ENCODE measurements at places on chromosomes 12 and 14.

DNA sequence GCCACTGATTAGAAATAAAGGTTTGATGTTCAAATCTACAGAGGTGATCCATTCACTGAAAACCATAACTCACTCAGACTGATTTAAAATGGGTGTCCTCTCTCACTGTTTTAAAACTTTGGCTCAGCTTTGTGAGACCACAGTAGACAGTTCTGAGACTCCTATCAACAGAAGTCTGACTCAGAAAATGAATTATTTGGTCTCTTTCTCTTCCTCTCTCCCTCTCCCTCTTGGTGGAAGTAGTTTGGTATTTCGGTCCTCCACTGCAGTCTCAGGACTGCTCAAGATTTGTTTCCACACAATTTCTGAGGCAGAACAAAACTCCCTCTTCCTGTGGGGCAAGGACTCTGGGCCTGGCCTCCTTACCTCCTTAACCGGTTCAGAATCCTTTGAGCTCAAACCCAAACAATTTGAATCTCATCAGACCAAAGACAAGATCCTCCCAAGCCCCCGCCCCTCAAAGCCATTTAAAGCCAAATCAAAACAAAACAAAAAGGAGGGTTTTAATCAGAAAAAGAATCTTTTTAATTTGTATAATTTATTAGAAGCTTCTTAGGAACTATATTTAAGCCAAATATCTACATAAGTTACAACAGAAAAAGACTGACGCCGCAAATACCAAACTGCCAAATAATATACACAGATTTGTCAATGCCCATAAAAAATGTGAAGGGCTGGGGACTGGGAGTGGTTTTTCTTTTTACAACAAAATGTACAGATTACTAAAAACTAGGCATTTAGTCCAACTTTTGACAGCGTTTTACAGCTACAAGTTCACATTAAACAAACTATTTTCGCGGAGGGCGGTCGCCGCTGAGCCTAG, 3.9 kb downstream of the NKX2-1 start:
- no peak for DNase-seq

DNA sequence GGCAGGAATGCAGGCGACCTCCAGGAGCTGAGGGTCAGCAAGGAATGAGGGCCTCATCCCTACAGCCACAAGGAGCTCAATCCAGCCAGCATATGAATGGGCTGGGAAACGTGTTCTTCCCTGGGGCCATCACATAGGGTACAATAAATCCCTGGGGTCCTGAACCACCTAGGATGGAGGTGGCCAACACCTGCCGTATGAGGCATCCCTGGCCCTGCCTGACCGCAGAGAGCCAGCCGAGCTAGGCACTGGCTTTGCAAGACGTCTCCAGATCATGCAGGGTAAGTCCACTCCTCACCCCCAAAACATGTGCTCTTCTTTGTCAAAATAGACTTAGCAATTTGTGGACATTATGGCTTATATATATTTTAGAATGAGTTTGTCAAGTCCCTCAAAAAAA, 303.7 kb upstream of the DIO3 start:
- DNase-seq: no peak

DNA sequence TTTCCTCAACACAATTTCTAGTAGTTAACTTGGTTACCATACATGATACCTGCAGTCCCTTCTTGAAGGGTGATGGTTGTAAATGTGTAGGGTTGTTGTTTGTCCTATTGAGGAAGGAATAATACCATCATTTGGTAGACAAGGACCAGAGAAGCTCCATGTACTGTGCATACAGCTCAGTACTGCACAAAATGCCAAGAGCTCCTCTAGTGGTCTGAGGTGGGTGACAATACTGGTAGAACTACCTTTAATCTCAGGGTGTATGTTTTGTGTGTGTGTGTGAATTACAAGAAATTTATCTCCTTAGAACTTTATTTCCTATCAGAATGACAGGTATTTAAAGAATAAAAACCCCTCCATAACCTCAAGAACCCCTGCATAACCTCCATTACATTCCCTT, 575.3 kb downstream of the TMTC2 start:
- no peak for DNase-seq

- DNase-seq: no peak
Measured at GRCh38 chr12:110105986-110106385, 18.2 kb upstream of the IFT81 start.

GRCh38 chr12:115470977-115471376, 787.0 kb upstream of the TBX3 start:
- no peak for DNase-seq

DNA sequence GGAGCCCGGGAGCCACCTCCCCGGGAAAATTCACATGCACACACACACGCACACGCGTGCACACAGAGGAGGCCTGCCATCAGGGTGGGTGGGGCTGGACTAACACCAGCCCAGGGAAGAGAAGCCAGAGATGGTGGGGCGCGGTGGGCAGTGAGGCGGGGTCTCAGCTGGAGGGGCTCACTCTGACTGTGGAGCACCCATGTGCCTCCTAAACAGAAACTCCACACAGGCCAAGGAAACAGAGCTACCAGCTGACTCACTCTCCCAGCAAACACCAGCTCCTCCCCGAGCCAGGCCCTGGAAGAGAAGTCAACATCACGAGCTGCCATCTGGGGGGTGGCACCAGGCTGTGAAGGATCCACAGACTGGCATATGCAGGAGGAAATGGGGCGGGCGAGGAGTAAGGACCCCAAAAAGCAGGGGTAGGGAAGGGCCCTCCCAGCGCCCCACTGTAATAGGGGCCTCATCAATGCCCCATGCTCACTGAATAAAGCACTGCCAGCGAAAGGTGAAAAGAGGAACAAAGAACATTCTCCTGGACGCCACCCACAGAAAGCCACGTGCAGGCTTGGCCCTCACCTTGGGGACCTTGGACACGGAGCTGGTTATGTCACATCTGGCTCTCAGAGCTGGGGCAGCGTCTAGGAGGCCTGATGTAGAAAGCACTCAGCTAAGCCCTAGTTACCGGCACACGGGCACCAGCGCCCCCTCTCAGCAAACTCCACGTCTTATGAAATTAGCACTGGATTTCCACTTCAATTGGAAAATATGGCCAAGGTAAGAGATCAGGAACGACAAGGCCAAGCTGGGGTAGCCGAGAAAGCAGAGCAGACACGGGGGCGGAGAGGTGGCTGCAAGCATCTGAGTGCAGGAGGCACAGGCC, 8.4 kb upstream of the INF2 start:
- DNase-seq: no peak

GRCh38 chr12:112782250-112782649, 9.3 kb upstream of the RPH3A start:
- DNase-seq: no peak

GRCh38 chr12:55850893-55851292, 8.2 kb upstream of the MMP19 start:
- DNase-seq: no peak

GRCh38 chr12:524167-524951, 64.6 kb downstream of the B4GALNT3 start:
- DNase-seq: no peak

Data from activated T-helper 9 cell treated with anti-CD3 and anti-CD28 coated beads, Interleukin-2, amount 50 U/mL, for 16 hours (primary cell).